GM10248 (cell line): ENCODE measurements at places on chromosomes 11 and 22.

DNA sequence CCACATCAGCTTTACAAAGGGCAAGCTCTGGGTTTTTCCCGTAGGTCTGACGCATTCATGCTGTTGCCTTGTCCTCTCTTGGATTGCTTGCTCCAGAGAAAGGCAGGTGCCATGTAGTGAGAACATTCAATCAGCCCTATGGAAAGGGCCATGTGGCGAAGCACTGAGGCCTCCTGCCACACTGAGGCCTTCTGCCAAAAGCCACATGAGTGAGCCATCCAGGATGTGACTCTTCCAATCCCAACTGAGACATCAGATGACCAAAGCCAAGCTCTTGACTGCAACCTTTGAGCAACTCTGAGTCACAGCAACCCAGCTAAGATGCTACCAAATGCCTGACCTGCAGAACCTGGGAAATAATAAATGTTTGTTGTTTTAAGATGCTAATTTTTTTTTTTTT lies 9.0 kb upstream of the PANX3 start:
- no peak for DNase-seq

- no peak for DNase-seq
Measured at GRCh38 chr11:61460474-61460881, 30.6 kb downstream of the SDHAF2 start.

DNA sequence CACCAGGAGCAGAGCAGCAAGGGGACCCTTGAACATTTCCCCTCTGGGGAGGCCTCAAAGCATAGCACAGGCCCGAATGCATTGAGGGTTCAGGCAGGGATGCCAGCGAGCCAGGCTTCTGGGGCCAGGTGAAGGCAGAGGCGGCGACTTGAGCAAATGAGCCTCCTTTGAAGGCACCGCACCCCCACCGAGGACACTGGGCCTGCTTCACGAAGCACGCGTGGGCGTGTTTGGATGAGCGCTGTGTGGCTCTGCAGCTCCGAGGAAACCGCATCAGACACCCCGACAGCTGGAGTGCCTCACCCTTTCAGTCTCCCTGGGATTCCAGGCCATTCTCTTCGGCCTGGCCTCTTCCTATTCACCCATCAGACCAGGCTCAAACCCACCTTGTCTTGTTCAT lies 301.8 kb downstream of the NTM start:
- DNase-seq = no peak

DNA sequence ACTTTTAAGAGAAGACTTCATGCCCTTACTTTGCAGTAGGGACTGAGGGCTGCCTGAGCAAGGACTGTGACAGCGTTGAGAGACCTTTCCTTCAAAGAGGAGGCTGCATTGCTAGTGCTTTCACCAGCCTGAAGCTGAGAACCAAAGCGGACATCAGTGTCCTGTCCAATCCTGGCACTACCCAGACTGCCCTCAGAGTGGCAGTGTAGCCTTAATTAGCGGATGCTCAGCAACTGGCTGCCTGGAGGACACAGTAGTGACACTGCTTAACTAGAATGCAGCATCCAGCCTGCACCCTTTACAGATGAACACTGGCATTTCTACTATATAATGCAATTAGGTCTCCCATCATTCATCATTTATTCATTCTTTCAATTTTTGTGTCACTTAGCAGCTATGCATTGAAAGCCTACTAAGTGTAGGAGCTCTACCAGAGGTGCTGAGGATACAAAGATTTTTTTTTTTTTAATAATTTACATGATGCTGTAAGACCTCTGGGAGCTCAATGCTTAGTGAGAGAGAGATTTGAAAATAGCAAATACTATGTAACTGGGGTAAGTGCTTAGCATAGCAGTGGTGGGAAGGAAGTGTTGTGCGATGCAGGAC lies 36.9 kb upstream of the SLC36A4 start:
- peak; percentile 69 for DNase-seq

DNA sequence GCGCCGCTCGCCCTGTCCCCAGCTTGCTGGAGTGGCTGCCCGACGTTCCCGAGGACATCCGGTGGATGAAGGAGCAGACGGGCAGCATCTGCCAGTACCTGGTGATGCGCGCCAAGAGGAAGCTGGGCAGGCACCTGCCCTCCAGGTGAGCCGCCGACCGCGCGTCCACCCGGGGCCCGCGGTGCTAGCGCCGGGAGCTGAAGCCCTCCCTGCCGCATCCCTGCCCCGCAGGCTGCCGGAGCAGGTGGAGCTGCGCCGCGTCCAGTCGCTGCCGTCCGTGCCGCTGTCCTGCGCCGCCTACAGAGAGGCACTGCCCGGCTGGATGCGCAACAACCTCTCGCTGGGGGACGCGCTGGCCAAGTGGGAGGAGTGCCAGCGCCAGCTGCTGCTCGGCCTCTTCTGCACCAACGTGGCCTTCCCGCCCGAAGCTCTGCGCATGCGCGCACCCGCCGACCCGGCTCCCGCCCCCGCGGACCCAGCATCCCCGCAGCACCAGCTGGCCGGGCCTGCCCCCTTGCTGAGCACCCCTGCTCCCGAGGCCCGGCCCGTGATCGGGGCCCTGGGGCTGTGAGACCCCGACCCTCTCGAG lies 3.3 kb upstream of the CRACR2B start:
- DNase-seq = no peak

- DNase-seq = no peak
Measured at GRCh38 chr11:74297484-74297883, 14.0 kb downstream of the P4HA3 start.

DNA sequence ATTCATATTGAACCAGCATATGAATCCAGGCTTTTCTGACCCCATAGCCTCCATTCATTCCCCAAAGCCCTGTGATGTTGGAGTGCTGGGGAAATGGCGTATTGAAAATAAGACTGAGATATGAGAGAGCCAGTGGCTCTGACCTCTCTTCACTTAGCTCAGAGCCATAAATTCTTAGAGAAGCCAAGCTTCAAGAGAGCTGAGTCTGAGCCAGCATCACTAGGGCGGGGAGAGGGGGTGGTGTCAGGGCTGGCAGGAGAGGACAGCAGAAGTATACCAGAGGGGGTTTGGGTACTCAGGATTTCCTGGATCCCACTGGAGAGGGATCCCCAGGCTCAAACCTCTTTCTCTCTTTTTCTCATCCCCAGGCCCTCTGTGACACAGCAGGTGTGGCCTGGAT lies 16.7 kb upstream of the MOGAT2 start:
- DNase-seq = no peak

- DNase-seq = no peak
Measured at GRCh38 chr11:31805629-31806185, 5.4 kb downstream of the PAX6 start.
